ENCODE measurements at places on chromosomes 12 and 14. TPM values are rescaled to one million over a fixed set of nuclear protein-coding genes. Genes with fewer than 3 reads are reported as not detected.

The KRT86 gene
- total RNA-seq: 0.45 TPM

DNA sequence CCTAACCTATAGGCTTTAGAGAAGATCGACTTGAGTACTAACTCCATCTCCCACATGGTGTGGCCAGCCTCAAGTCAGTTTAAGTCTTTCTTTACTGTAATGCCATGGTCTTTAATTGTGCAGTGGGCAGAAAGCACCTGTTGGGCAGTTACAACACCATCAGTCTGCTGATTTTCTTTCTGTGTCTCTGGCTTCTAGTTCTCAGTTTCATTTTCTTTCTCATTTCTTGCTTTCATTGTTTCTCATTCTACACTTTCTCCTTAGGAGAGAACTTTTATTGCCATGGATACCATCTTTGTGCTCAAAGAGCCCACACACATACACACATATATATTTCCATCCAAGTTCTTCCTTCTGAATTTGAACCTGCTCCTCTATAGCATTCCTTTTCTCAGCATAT lies 96.1 kb upstream of the SLC16A7 start:
- DNase-seq: no peak

GRCh38 chr12:120751389-120751788 lies 25.8 kb downstream of the ACADS start:
- no peak for DNase-seq

The NGB gene
- not detected for total RNA-seq

DNA sequence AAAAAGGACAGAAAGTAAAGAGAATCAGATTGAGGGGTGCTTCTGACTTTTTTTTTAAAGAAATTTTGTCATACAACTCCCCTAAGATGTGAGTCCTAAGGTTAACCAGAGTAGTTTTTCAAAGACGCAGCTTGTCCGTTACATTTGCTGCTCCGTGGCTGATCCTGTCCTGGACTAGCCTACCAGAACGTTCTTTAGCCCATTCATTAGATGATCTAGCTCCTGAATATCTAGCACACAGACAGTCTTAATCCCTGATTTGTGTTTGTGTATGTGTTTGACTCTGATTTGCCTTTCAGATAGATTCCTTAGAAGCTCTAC lies 60.3 kb downstream of the SAMD4A start:
- no peak for DNase-seq

- no peak for DNase-seq
Observed at GRCh38 chr14:28298156-28298555, 468.4 kb upstream of the FOXG1 start.

DNA sequence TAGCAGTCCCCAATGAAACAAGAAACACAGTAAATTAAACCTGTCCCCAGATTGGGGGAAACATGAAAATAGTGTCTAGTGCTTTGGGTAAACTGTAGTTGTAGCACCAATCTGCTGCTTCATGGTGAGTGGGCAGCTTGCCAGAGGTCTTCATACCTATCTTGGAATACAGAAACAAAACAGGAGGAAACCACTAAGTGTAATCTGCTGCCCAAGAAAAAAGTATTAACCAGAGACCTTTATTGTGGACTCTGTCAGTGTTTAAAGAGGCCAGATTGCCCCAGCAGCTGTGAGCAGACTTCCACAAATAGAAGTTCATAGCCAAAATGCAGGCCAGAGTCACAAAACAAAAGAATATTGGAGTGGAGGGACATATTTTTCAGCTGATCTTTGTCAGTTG lies 2.3 kb downstream of the ISCU start:
- no peak for DNase-seq
